ENCODE measurements at places on chromosomes 5 and 9.

- no peak for DNase-seq
These were observed 69.5 kb upstream of the UNC5A start for GRCh38 chr5:176740702-176741496.

GRCh38 chr9:14085810-14086209, 228.1 kb downstream of the NFIB start:
- DNase-seq: no peak

DNA sequence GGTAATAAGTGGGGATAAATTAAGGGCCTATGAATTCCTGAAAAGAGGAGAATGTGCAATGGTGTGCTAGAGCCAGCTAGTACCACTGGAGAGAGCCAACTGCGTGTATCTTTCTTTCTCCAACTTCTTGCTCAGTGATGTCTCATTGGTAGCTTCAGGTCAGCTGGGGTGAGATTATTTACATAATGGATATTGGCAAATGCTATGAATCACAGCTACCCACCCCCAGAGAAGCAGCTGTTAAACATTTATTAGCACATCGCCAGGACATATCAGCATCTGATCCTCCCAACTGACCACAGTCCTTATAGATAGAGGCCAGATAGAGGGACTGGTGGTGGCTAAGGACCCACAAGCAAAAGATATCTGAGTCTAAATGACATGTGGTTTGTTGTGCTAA, 421.3 kb downstream of the ACTL7B start:
- DNase-seq: no peak

GRCh38 chr9:129664746-129665388, 580 bp upstream of the PRRX2 start:
- DNase-seq: no peak

DNA sequence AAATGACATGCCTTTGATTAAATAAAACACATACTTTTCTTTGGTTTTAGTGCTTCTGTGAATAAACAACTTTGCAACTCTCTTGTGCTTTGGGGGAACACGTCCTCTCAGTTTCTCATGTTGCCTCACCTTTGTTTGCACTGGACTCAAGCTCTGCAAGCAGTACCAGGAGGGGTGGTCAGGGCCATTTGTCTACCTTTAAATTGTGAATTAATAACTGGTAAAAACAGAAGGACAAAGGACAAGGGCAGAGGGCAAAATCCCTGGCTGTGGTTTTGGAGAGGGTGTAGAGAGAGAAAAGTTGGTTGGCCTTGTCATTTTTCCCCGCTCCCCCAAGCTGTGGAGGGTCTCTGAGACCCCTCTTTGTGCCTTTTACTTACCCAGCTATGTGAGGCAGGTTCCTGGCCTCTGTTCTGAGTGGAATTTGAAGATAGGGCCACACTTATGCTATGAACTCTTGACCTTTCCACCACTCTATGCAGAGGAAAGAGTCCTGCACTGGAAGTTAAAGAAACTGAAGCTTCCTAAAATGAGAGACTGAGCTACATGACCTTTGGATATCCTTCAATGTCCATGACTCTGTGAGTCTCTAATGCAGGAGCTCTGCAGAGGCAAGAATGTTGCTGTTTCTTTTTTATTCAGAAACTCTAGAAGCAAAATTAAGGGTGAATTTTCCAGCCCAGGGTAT, 55.1 kb upstream of the MOCS2 start:
- no peak for DNase-seq

GRCh38 chr5:5145651-5146529, 5.8 kb downstream of the ADAMTS16 start:
- DNase-seq: no peak

DNA sequence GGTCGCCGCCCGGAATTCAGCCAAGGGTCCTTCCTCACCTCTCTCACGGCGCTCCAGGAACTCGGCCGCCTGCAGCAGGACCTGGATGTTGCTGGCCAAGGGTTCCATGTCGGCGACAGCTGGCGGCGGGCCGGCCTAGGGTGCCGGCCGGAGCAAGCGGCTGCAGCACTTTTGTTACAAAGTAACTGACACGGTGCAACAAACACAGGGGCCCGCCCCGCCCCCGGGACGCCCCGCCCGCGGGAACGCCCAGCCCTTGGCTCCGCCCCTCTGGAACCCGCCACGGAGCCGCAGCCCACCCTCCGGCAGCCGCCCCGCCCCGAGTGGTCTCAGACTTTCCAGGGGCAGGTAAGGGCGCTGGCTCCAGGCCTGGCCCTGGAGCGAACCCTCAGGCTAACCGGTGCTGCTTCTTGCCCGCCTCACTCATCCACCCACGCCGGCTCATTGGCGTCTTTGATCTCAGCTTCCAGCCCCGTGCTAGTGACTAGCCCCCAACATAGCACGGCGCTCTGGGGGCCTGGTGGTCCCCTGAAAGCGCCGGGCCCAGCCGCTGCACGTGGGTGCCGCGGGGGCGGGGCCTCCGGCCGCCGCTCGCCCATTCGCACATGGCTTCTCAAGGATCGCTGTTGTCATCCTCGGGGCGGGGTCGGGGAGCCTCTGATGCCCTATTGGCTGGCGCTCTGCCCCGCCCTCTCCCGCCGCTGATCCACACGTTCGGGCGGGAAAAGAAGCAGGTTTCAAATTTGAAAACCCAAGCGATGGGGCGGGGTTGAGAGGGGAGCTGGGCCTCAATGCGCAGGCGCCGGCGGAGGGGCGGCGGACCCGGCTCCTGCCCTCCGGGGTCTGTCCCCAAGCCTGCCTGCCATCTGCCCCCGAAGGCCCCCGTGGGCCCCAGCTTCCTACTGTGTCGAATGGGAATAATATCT, at the start of gene MXD3:
TSS of gene MXD3 (minus strand) at position 176 of the 926 bp plus-strand sequence. CDS start at position 108, 68 bp downstream.
- DNase-seq: peak; percentile 97

- no peak for DNase-seq
These were observed 123.6 kb downstream of the MYO10 start for GRCh38 chr5:16812448-16812847.

DNA sequence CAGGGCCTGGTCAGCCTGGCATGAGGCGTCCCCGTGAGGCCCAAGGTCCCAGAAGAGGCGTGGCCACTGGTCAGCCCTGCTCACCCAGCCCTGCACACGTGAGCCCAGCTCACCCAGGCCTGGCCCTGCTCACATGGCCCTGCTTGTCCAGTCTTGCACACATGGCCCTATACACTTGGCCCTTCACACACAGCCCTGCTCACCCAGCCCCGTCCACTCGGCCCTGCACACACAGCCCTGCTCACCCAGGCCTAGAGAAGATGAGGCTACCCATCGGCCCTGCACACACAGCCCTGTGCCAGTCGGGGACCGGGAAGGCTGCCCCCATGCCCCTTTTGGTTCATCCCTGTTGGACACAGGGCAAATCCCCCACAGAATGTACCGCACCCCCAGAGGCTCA, 28.4 kb downstream of the ZDHHC11B start:
- DNase-seq: no peak

GRCh38 chr5:121138495-121138907, 674.4 kb downstream of the PRR16 start:
- DNase-seq: no peak

- no peak for DNase-seq
These were observed 135.0 kb upstream of the SMIM23 start for GRCh38 chr5:171650597-171650996.

All from stimulated activated CD4-positive, alpha-beta T cell treated with anti-CD3 and anti-CD28 coated beads, Interleukin-4, amount 100 ng/mL, for 48 hours (primary cell).